IMR-90 (cell line): ENCODE measurements at places on chromosomes 5 and 9. TPM values are rescaled to one million over a fixed set of nuclear protein-coding genes. Genes with fewer than 3 reads are reported as not detected.

DNA sequence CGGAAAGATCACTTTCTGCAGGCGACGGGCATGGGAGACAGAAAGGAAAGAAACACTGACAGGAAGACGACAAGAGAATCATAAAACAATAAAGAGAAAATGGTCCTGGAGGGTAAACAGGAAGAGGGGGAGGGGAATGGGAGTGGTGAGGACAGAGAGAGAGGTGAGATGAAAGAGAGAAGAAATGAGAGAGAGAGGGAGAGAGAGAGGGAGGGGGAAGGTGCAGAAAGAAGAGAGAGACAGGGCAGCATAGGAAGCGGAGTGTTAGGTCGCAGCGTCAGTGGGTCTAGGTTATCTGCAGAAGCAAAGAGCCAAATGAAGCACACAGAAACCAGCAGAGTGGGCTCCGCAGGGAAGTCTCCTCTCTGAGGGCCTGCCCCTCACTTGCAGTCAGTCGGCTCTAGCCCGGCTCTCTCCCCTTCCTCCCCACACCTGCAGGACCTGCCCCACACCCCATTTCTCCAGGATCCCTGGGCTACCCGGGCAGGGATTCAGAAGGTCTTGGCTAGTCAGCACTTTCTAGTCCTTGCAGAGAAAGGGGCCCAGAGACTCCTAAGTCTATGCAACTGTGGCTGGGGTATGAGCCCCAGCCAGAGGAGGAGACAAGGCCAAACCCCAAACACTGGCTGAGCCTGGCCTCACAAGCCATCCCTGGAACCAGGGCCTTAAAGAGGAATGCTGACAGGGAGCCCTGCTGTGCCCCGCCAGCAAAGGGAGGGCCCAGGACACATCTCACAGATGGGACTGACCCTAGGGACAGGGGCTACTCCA, 29.7 kb upstream of the MEIKIN start:
- no peak for DNase-seq

DNA sequence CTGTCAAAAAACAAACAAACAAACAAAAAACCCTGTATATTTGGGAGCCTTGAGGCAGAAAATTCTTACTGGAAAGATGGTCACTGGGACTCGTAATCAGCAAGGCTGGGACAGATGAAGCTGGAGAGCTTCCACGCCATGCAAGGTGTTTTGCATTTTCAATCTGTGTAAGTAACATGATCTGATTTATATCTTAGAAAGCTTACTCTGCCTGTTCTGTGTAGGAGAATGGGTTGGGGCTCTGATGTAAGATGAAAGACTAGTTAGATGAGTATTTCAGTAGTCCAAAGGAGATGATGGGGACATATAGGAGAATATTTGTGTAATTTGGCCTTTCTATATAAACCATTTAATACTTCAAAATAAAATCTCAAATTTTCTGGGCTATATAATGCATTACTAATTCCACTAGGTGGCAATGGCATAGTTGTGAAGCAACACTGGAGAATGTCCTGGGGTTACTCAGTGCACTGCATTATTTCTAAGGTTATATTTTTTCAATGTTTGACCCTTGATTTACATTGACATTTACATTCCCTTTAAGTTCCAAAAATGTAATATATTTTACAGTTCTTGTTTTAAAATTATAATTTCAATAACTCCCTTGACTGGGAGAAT, 21.9 kb upstream of the FSD1L start:
- DNase-seq: peak; percentile 47

DNA sequence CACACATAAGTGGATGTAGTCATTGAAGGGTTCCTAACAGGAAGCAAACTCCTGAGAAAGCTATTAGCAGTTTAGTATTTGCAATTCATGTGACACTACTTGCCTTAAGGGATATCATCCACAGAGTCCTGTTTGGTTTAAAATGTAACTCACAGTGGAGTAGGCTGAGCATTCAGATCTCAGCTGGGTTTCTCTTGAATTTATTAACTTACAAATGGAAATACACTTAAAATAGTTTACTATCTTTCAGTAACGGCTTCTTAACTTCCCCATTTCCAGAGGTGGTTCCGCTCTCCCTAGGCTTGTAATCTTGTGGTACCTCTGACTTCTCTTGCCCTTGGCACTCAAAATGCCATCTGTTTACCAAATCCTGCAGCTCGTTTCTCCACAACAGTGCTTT, 660.7 kb upstream of the ADAMTS16 start:
- no peak for DNase-seq

DNA sequence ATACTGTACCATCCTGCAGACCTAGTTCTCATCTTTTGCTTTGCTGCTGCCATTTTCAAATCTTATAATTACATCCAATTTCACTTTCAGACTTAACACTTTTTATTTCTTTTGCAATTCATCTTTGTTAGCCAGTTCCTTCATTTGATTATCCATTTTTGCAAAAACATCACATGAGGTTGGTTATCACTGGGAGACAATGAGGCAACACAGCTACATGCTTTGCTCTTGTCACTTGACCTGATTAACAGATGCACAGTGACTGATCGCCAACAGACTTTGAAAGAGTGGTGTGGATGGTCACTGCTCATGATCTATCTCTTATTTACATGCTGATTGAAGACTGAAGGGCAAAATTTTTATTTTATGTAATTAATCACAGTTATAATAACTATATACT, 17.0 kb upstream of the RNF20 start:
- DNase-seq: no peak

DNA sequence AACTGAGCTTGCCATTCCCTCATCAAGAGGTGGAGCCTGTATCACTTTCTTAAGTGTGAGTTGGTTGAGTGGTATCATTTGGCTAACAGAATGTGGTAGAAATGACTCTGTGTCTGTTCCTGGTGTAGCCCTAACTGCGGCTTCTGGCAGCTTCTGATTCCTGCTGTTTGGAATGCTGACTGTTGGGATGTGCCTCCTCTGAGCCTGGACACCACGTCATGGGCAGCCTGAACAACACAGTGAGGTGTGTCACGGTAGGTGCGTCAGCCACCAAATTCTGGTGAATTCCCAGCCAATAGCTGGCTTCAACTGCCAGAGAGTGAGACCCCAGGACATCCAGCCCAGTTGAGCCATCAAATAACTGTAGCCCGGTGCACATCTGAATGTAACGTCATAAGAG, 6.1 kb upstream of the C9orf152 start:
- DNase-seq: peak; percentile 30

DNA sequence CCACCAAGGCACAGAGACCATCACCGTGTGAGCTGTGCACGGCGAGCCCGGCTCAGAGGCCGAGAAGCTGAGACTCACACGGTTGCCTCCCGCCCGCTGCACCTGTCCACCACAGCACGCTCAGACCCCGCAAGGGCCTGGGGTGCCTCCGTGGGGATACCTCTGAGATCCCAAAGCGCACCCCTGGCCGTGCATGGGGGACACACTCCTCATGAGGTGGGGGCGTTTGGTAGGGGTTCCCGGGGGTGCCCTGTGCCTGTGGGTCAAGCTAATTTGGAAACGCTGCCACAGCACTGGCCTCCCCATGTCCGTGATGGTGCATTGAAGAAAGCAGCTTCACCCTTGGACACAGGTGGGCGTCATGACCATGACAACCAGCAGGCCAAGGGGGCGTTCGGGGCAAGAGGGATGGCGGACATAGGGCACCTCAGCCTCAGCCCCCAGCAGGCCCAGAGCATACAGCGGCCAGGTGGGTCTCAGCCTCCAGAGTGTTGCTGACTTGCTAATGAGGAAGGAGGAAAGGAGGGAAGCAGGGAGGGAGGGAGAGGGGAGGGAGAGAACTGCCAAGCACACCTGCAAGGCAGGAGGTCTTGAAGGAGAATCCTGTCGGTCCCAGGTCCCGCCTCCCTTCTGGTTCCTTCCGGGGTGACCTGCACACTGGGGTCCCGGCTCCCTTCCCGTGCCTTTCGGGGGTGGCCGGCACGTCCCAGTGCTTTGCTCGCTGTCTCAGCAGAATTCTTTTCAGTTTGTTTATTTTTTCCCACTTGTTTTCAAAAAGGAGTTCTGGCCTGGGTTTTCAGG, 34.7 kb downstream of the GLT6D1 start:
- no peak for DNase-seq

DNA sequence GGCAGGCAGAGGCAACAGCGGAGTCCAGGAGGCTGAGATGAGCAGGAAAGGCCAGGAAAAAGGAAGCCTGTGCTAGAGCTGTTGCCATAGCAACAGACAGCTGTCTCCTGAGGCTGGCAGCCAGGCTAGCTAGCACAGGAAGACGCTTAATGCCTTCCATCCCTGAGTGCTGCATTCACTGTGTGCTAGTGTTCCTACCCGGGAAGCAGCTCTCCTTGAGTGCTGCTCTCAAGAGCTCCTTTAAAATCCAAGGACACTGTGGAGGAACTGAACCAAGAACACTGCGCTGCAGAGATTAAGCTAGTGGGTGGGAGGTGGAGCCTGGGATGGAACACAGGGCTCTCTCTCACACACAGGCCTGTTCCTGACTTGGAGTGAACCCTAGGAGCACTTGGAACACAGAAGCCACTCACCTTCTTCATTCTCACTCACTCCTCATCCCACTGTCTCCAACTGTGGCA, 53.5 kb upstream of the IL7R start:
- peak; percentile 79 for DNase-seq

DNA sequence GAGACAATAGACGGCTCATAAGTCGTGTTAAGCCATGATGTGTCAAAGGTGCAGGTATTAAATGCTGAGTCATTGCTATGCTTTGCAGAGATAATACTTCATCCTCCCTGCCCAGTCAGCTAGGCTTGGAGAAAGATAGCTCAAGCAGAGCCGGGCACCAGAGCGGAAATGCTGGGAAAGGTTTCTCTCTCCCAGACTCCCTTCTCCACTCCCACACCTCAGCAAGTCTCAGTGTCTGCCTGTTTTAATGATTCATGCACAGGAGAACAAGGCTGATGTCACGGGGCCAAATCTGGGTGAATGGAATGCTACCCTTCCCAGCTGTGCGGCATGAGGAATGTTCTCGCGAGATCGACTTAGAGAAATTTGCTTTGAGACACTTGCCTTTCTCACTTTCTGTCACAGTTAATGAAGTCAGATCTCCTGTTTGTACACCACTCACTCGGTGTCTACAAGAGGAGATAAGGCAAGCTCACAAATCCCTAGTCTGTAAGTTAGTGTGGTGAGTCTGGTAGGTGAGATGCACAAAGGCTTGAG, 204.4 kb downstream of the EFNA5 start:
- peak; percentile 66 for DNase-seq

DNA sequence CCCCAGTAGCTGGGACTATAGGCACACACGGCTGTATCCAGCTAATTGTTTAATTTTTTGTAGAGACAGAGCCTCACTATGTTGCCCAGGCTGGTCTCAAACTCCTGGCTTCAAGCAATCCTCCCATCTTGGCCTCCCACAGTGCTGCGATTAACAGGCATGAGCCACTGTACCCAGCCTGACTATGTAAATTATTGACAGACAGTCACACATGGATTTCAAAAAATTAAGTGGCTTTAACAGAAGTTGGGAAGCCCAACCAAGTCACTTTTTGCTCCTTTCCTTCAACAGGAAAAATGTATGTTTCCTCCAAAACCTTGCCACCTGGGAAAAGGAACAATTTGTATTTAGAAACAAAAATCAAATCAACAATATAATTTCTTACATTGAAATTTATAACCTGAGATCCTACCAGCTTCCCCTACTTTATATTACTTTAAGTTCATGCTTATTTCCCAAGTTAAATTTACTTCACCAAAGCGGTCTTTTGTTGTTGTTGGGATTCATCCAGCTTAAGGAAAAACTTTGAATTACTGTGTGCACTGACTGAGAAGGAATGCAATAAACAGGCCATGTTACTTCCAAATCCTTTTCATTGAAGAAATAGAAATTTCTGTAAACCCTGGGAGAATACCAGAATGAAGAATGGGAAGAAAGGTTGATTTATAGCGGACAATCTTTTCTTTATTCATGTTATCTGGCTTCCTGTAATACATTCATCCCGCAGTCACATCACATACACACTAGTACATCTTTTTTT, 8.6 kb downstream of the PCA3 start:
- no peak for DNase-seq

GRCh38 chr5:10863763-10864383, 102.8 kb upstream of the DAP start:
- peak; percentile 36 for DNase-seq

GRCh38 chr5:40486437-40487275, 193.1 kb upstream of the PTGER4 start:
- peak; percentile 29 for DNase-seq

GRCh38 chr5:36150676-36151433, 832 bp downstream of the LMBRD2 start:
- DNase-seq: peak; percentile 48

GRCh38 chr5:146066968-146067367, 38.4 kb downstream of the PLAC8L1 start:
- DNase-seq: no peak

DNA sequence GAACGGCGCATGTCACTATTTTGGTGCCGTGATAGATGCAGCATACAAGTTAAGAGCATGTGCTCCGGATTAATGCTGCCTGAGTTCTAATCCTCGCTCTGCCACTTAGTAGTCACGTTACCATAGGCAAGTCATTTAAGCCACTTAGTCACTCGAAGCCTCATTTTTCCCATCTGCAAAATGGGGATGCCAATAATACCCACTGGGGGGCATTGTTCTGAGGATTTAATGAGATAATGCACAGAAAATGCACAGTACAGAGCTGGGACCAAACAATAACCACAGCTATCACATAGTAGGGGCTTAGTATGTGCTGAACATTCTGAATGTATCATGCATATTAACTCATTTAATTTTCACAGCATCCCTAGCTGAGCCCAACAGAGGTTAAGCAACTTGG, 9.1 kb downstream of the NIPAL4 start:
- no peak for DNase-seq

GRCh38 chr5:111641533-111642233, 115.3 kb downstream of the NREP start:
- DNase-seq: peak; percentile 90

GRCh38 chr9:116990592-116990991, 303.5 kb downstream of the TRIM32 start:
- DNase-seq: no peak

DNA sequence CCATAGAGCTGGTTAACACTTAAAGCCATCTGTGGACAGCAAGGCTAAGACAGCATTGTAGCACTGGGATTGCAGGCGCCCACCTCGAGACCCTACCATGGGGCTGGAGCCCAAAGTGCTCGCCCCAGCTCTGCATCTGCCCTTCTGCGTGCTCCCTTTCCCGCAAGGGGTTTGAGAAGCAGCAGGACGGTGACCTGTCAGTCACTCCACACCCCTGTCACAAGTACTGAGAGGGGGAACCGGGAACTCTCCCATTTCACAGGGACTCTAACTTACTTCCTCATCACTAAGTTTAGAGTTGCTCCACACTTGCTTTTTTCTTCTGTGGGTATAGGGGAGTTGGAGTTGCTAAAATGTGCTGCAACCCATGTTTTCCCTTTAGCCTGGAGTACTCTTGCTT, 273.2 kb downstream of the SMARCA2 start:
- DNase-seq: no peak

The MTX3 gene
- 12.7 and 13.6 TPM in 2 replicates for total RNA-seq

The AK8 gene
- total RNA-seq: under 0.01 TPM in 2 replicates

The ACTBL2 gene
- total RNA-seq: 1.6 and 1.7 TPM in 2 replicates

The LHX2 gene
- not detected in 2 replicates for total RNA-seq

The SMIM32 gene
- total RNA-seq: not detected in 2 replicates

The HMCN2 gene
- total RNA-seq: not detected in 2 replicates

The PPIC gene
- 20.6 and 36.9 TPM in 2 replicates for total RNA-seq

The FREM1 gene
- total RNA-seq: under 0.01 TPM in 1 of 2 replicates, not detected in the other

The IL7R gene
- total RNA-seq: 56.9 and 71.7 TPM in 2 replicates

The FCN2 gene
- total RNA-seq: not detected in 2 replicates

The DDX4 gene
- total RNA-seq: not detected in 2 replicates

The NOXA1 gene
- total RNA-seq: not detected in 2 replicates

The IFNA21 gene
- not detected in 2 replicates for total RNA-seq
